Glomerular endothelial cell (primary cell): ENCODE measurements at places on chromosomes 5 and 9. TPM values are rescaled to one million over a fixed set of nuclear protein-coding genes. Genes with fewer than 3 reads are reported as not detected.

The STING1 gene
- 58.0 and 61.7 TPM in 2 replicates for total RNA-seq

The CATSPER3 gene
- not detected in 2 replicates for total RNA-seq

The LECT2 gene
- not detected in 2 replicates for total RNA-seq

The SVEP1 gene
- total RNA-seq: 0.05 and 0.06 TPM in 2 replicates

The FOXD4L4 gene
- total RNA-seq: 0.53 TPM in 1 of 2 replicates, not detected in the other
